Aorta (tissue), 5 donors: ENCODE measurements at places on chromosomes 7 and 10. TPM values are rescaled to one million over a fixed set of nuclear protein-coding genes. Genes with fewer than 3 reads are reported as not detected.
A peak's percentile ranks its signal among the peaks of the same experiment; 100 is the strongest.

Gene ANKIB1
- 17.0 TPM for polyA plus RNA-seq

Gene WNT8B
- polyA plus RNA-seq: not detected

DNA sequence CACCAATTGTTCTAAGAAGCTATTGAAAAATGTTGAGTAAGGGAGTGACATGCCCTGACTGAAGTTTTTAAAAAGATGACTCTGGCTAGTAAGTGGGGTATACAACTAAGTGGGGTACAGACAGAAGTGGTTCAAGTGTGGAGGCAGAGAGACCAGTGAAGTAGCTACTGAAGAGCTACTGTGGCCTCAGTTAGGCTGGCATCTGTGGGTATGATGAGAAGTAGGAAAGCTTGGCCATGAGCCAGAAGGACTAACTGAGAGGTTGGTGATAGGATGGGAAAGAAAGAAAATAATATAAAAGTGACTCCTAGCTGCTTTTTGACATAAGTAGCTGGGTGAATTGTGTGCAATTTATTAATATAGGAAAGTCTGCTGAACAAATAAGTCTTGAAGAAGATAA is 176.6 kb downstream of the SEMA3D start:
- no peak for DNase-seq

DNA sequence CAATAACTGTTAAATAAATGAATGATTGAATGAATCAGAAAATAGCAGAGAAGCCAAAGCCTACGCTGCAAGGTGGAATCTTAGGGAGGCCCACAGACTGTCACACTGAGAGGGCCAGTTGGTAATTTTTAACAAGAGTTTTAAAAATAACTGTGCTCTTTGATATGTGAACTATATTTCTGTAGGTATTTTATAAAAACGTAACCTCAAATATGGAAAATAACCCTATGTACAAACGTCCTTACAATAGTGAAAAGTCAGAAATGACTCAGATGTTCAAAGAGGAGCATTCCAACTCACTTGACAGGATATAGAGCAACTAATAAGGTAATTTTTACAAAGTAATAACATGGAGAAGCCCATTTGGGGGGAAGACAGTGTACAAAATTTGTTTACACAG is 18.9 kb upstream of the TMEM273 start:
- DNase-seq: no peak

Gene ASZ1
- polyA plus RNA-seq: not detected

Gene NUDT13
- polyA plus RNA-seq: 2.4 TPM

Gene LDB3
- 32.6 TPM for polyA plus RNA-seq

DNA sequence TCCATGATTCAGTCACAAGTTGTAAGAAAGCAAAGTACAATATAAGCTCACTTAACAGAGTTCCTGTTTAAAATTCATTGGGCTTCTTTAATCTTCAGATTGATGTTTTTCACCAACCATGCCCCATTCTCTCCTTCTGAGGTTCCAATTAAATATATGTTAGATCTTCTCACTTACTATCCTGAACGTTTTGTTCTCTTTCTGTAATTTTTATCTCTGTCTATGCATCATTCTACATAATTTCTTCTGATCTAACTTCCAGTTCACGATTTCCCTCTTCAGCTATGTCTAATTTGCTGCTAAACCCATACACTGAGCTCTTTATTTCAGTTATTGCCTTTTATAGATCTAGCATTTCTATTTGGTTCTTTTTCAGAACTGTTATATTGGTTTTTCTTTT is 28.0 kb upstream of the SPOCK2 start:
- no peak for DNase-seq

- no peak for DNase-seq
Observed at GRCh38 chr10:69640196-69640980, 10.3 kb downstream of the FAM241B start.

- DNase-seq: no peak
Observed at GRCh38 chr10:35378541-35379210, 42.4 kb downstream of the CCNY start.

Gene GARIN1A
- 1.8 TPM for polyA plus RNA-seq

DNA sequence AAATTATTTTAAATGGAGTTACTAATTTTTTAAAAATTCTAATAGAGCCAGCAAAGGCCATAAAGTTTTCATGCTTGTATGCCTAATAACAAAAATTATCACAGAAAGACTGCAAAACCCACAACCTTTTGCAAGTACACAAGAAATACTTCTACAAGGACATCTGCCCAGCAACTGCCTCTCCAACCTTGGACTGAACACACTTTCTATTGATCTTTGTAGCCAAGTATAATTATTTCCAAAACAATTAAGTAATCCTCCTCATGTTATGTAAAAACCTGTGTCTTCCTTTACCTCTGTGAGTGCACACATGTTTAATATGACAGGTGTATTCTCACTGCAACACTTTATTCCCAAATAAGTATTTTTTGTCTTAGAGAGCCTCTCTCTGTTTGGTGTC is 16.6 kb upstream of the ACSM6 start:
- no peak for DNase-seq

DNA sequence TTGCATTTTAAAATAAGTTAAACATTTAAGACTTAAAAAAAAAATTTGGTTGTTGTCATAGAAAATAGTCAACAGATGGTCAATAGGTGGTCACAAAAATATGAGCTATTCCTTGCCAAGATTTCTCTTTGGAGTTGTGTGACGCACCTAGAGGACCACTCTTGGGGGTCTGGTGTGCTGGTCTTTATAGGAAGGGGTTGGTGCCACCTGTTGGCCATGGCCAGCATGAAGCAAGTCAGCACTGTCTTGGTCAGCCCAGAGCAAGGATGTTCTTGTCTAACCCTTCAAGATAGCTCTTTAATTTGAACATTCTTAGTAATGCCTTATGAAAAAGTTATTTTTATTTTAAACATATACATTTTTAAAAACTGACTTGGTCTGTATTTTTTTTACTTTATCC is 267.9 kb upstream of the CNTNAP2 start:
- DNase-seq: no peak

DNA sequence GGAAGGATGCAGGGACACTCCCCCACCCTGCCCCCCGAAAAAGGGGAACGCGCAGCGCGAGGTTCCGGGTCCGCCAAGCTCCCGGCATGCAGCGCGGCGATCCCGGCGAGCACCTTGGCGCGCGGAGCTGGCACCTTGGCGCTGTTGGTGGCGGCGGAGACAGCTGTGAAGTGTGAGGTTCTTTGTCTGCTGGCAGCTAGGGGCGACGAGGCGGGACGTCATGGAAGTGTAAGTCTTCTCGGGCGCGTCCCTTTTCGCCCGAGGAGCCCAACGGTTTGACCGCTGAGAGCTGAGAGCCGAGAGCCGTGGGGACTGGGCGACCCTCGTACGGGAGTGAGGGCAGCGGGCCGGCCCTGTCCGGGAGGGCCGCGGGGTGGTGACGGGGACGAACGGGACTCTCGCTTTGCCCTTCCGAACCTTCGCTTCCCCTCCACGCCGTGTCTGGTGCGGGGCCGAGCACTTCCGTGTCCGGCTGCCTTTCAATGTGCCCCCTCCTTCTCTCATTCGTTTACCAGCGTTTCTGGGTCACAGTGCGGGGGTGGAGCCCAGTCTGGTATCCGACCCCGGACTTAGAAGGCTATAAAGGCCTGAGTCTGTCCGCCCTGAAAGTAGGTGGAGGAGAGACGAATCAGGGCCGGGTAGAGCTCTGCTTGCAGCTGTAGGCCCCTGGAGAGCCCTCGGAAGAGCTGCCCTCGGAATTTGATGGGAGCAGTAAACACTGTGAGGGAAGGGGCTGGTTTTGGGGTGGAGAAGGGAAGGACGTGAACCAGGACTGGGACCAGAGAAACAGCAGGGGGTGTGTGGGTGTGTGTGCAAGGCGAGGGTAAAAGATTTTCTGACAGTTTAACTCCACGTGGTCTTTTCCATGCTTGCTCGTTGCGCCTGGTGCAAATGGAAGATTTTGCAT is at the start of gene CRCP:
Gene CRCP, plus strand, starts transcription at position 105 of the 907 bp plus-strand sequence. Its CDS starts 116 bp downstream, at position 221.
- DNase-seq: peak; percentile 89

Gene ELN
- polyA plus RNA-seq: 1,097 TPM

Gene TAF3
- 6.7 TPM for polyA plus RNA-seq

Gene MMD2
- not detected for polyA plus RNA-seq

- no peak for DNase-seq
Observed at GRCh38 chr7:141203177-141203576, 129.3 kb downstream of the TMEM178B start.

DNA sequence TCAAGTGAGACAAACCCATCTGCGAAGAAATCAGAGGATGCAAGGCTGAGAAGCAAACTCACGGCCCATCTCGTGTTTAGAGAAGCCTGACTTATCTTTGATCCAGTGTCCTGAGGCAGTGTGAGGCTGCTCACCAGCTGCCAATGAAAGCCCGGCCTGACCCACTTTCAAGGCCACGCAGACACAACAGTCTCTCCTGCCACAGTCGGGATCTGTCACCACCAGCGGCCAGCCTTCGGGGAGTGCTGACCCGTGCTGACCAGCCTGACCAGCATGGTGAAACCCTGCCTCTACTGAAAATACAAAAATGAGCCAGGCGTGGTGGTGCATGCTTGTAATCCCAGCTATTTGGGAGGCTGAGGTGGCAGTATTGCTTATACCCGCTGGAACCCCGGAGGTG is 7.4 kb upstream of the DNAJB6 start:
- no peak for DNase-seq

DNA sequence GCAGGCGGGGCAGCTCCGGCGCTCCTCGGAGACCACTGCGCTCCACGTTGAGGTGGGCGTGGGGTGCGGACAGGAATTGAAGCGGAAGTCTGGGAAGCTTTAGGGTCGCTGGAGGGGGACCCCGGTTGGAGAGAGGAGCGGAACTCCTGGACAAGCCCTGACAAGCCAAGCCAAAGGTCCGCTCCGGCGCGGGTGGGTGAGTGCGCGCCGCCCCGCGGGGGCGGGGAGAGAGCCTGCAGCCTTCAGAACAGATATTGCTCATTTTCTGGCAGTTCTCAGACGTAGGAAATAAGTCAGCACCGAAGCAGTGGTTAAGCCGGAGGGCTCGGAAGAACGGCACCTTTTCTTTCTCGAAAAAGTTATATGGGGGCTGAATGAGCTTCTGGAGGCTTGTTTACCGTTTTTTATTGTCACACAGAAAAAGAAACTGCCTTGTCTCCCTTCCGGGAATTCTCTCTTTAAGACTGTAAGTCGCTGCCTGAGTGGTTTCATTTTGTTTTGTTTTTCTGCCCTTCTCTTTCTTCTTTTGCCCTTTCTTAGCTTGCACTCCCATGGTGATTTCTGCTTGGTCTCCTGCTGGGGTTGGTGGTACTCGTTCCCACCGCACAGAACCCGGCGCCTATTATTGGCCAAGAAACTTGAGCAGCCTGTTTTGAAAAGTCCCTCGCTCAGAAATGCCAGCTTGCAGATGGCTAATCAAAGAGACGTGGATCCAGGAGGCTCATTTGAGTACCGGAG is 732 bp downstream of the FAS start:
- DNase-seq: peak; percentile 84

DNA sequence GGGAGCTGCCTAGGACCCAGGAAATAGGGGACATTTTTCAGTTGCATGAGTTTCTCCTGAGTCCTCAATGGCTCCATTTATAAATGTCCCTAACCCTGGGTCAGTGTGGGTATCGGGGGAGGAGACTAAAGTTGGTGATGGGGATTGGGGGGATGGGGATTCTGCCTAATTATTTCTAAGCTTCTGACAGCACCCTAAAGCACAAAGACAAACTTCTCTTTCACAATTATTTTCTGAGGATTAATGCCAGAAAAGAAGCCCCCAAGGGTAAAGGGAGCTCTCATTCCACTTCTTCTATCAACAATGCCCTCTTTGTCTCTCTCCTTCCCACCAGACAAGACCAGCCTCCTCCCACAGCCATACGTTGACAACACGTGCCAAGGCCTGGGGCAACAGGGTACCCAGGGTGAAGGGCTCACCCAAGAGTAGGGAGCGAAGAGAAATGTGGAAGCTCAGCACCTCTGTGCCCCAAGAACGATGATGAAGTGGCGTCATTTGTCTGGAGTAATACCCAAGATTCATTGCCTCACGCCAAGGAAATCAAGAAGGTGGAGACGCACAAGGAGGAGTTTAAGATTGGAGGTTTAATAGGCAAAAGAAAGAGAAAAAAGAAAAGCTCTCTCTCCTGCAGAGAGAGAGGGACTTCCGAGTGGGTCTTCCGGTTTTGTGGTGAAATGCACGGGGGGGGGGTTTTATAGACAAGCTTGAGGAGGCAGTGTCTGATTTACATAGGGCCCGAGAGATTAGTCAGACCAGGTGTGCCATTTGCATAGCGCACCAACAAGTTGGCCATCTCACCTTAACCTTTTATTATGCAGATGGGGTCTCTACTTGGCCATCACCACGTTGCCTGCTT is 14.4 kb upstream of the GJC3 start:
- DNase-seq: no peak

DNA sequence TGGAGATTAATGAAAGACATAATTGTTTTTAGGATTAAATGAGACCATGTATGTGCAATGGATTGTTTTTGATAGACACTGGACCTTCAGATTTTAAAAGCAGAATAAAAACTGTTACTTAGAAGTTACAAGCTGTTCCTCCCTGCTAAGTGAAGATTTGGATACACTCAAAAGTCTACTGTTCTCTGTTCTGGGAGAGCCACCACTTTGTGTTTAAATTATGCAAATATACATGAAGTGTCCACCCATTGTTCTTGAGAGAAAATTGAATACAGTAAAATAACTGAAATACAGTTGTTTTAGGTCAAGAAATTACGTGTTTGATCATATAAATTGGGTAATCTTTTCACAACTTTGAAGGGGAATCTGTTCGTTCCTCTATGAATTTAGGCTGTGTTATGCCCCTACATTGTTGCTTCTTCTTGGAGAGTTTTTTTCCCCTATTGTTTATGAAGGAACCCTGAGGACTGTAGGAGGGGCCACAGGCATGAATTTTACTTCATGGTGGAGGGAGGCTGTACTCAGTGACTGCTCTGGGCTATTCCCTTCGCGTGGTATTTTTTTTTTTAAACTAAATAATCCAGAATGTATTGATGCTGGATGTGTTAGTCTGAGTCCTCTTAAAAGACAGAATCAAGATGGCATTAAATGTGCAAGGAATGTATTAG is 18.6 kb upstream of the VCL start:
- no peak for DNase-seq

GRCh38 chr10:65566906-65567305 is 1358.9 kb upstream of the LRRTM3 start:
- DNase-seq: no peak

Gene ATP6V1F
- 270 TPM for polyA plus RNA-seq

Gene SPDYE1
- 0.05 TPM for polyA plus RNA-seq

Gene TAS2R16
- not detected for polyA plus RNA-seq

DNA sequence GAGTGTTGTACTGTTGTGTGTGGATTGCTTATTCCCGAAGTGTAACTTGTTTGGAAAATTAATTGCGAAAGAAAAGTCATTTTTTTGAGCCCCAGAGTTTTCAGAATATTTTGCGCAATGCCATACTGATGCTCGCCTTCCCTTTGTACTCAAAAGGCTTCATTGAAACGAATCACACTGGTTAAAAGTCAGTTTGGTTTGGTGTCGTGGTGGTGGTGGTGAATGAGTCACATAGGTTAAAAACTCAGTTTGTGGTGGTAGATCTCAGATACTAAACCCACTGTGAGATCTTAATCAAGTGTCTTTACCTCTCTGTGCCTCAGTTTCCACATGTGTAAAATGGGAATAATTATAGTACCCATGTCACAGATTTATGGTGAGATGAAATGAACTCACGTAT is 61.1 kb upstream of the IL6 start:
- no peak for DNase-seq
